ENCODE measurements at places on chromosomes 1 and 21.

- no peak for DNase-seq
These were observed 16.9 kb upstream of the BTG2 start for GRCh38 chr1:203288400-203288799.

- DNase-seq, result no peak
These were observed 74.7 kb upstream of the RGL1 start for GRCh38 chr1:183730107-183730724.

- DNase-seq, result no peak
These were observed 36.7 kb downstream of the PARP1 start for GRCh38 chr1:226371027-226371694.

DNA sequence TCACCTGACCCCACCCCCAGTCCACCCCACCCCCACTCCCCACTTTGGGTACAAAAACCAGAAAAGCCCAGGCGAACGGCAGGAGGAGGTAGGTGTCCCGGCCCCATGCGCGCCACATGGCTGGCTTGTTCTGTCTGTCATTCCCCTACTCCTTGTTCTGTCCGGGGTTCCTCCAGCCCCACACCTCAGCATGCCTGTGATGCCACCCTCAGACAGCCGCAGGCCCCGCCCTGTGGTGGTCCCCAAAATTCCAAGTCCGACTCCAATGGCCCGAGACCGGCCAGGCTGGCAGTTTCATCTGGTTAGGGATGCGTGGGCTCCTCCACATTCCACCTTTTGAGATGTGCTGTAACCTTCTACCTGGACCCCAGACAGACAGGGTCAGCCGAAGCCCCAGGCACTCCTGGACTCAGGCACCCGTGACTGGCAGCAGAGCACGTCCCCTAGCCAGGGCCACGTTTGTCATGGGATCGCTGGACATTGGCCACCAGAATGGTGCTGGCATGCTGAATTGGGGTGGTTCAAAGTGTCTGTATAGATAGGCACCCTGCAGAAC, 94.4 kb downstream of the WDR4 start:
- DNase-seq, result no peak

- DNase-seq, result no peak
These were observed 58.8 kb upstream of the PTGFR start for GRCh38 chr1:78432016-78432415.

DNA sequence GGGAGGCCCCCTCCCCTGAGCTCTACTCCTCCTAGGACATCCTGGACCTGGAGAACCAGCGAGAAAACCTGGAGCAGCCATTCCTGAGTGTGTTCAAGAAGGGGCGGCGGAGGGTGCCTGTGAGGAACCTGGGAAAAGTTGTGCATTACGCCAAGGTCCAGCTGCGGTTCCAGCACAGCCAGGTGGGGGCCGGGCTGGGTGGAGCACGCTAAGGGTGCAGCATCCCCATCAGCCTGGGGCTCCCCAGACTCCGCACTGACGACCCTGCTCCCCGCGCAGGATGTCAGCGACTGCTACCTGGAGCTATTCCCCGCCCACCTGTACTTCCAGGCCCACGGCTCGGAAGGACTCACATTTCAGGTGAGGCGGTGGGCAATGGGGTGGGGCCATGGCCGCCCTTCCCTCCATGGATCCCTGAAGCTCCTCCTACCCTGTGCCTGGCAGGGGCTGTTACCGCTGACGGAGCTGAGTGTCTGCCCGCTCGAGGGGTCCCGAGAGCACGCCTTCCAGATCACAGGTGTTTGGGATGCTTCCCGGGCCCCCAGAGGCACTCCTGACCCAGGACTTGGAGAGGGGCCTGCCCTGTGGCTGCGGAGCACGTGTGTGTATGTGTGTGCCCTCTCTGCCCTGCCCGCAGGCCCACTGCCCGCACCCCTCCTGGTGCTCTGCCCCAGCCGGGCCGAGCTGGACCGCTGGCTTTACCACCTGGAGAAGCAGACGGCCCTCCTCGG, 4.1 kb downstream of the PLEKHN1 start:
- no peak for DNase-seq

DNA sequence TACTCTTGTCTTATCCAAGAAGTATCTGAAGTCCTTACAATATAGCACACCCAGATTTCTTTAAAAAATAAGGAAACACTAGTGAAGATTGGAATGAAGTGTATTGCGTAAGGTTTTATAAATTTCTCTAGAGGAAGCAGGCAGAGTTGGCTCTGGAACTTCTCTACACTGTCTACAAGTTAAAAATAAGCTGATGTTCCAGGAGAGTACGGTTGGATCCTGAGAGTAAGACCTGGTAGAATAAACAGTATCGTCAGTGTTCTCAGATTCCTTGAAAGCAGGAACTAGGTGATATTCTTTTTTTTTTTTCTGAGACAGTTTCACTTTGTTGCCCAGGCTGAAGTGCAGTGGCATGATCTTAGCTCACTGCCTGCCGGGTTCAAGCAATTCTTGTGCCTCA, 107.9 kb downstream of the USP25 start:
- no peak for DNase-seq

- no peak for DNase-seq
These were observed 11.5 kb upstream of the SRP9 start for GRCh38 chr1:225765982-225766674.

All from stimulated activated CD4-positive, alpha-beta T cell treated with anti-CD3 and anti-CD28 coated beads, Interleukin-4, amount 100 ng/mL, for 24 hours (primary cell).